Endothelial cell of umbilical vein (primary cell): ENCODE measurements at places on chromosomes 1 and 21. TPM values are rescaled to one million over a fixed set of nuclear protein-coding genes. Genes with fewer than 3 reads are reported as not detected.

C1orf116 gene
- total RNA-seq = 0.07 TPM in 1 of 2 replicates, not detected in the other

SLC37A1 gene
- 7.6 and 11.2 TPM in 2 replicates for total RNA-seq

OR10J1 gene
- not detected in 2 replicates for total RNA-seq

SLC35D1 gene
- total RNA-seq = 6.1 and 6.6 TPM in 2 replicates

SPRR2F gene
- total RNA-seq = not detected in 2 replicates

CNTN2 gene
- not detected in 2 replicates for total RNA-seq

SYT6 gene
- total RNA-seq = not detected in 2 replicates

PPIE gene
- total RNA-seq = 42.6 and 44.4 TPM in 2 replicates

SDC3 gene
- total RNA-seq = 20.8 and 25.9 TPM in 2 replicates

ITGB3BP gene
- total RNA-seq = 24.4 and 26.6 TPM in 2 replicates

IL20 gene
- not detected in 2 replicates for total RNA-seq

CA6 gene
- not detected in 2 replicates for total RNA-seq

GRCh38 chr1:42817440-42817767 is 207 bp upstream of the SVBP start:
- no peak overlapping the region for H3K27ac ChIP-seq
- peaks cover 18% of the 10 kb centered on the region for H3K4me1 ChIP-seq
- H3K36me3 ChIP-seq = no peaks in the 10 kb centered on the region

- H3K36me3 ChIP-seq = no peaks in the 10 kb centered on the region
- H3K27me3 ChIP-seq = no peaks in the 10 kb centered on the region
Observed at GRCh38 chr1:229815076-229815475, 189.0 kb downstream of the URB2 start.

DNA sequence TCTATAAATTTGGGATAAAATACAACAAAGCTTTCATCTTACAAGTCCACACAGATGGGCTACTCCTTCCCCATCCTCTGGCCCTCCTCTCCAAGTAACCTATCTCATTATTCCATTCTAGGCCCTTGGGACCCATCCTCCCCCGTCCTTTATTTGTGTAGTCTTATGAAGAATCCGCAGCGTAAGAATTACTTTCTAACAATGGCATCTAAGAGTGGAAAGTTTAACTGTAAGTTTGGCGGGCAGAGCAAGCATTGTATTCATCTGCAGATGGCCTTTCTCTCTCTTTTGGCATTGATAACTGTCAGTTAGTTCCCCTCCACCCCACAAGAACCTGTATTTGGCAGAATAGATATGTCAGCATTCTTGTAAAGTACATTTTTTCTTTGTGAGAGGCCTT is 91.9 kb upstream of the TSPAN2 start:
- H3K4me3 ChIP-seq = no peak overlapping the region
- H3K36me3 ChIP-seq = no peaks in the 10 kb centered on the region

- H3K4me3 ChIP-seq = no peak overlapping the region
- no peak overlapping the region for H3K27ac ChIP-seq
- peaks cover 10% of the 10 kb centered on the region for H3K4me1 ChIP-seq
- no peak for DNase-seq
- H3K27me3 ChIP-seq = no peaks in the 10 kb centered on the region
- H3K36me3 ChIP-seq = no peaks in the 10 kb centered on the region
Observed at GRCh38 chr1:8170059-8170835, 144.1 kb upstream of the ERRFI1 start.

DNA sequence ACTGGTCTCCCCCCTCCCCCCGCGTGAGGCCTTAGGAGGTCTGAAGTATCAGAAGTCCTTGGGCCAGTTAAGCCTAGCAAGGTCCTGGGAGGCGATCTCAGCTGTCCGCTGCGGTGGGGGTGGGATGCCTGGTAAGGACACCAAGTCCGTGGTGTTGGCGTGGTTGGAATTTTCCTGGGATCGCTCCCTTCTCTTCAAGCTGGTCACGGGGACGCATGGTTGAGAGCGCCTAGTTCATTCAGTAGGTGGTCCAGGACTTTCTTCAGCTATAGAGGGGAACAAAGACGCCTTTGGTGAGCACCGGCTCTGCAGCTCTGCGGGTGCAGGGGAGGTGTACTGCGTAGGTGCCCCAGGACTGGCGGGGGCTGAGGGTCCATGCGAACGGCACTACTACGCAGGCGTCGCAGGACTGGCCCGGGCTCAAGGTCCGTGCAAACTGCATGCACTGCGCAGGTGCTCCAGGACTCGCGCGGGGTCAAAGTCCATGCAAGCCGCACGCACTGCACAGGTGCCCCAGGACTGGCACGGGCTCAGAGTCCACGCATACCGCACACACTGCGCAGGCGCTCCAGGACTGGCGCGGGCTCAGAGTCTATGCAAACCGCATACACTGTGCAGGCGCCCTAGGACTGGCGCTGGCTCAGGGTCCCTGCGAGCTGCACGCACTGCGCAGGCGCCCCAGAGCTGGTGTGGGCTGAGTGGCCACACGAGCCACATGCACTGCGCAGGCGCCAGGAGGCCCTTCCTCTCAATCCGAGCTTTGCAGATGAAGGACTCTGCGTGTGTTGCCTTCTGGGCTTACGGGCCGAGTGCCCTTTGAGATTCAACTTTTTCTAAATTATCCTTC is 36.6 kb upstream of the HMGN1 start:
- no peaks in the 10 kb centered on the region for H3K36me3 ChIP-seq
- no peak overlapping the region for H3K4me3 ChIP-seq
- no peaks in the 10 kb centered on the region for H3K27me3 ChIP-seq
- DNase-seq = peak; percentile 77
- H3K4me1 ChIP-seq = peaks cover 30% of the 10 kb centered on the region

DNA sequence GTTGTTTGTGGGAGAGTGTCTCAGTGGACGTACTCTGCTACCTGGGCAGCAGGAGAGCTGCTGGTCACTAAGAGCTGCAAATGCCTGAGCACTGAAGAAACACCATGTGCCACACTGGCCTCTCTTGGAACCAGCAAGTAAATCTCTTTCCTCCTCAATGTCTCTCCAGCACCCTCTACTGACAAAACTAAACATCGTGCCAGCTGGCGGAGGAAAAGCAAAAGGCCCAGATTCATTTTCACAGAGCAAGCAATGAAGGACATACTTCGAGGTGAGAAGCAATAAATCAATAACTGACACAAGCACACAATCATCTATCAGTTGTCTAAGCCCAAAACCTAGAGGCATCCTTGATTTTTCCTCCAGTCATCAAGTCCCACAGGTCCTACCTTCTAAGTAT is 78.1 kb downstream of the RERE start:
- H3K36me3 ChIP-seq = no peaks in the 10 kb centered on the region
- peaks cover 25% of the 10 kb centered on the region for H3K4me1 ChIP-seq
- no peak for DNase-seq
- H3K27me3 ChIP-seq = no peaks in the 10 kb centered on the region

- H3K27ac ChIP-seq = no peak overlapping the region
- no peaks in the 10 kb centered on the region for H3K36me3 ChIP-seq
- no peaks in the 10 kb centered on the region for H3K27me3 ChIP-seq
- no peaks in the 10 kb centered on the region for H3K4me1 ChIP-seq
Observed at GRCh38 chr21:26715878-26716506, 129.2 kb downstream of the ADAMTS1 start.

- no peak overlapping the region for H3K4me3 ChIP-seq
- H3K27ac ChIP-seq = no peak overlapping the region
- no peaks in the 10 kb centered on the region for H3K27me3 ChIP-seq
- no peaks in the 10 kb centered on the region for H3K36me3 ChIP-seq
- no peak for DNase-seq
Observed at GRCh38 chr1:232510367-232511110, 119.4 kb downstream of the SIPA1L2 start.

DNA sequence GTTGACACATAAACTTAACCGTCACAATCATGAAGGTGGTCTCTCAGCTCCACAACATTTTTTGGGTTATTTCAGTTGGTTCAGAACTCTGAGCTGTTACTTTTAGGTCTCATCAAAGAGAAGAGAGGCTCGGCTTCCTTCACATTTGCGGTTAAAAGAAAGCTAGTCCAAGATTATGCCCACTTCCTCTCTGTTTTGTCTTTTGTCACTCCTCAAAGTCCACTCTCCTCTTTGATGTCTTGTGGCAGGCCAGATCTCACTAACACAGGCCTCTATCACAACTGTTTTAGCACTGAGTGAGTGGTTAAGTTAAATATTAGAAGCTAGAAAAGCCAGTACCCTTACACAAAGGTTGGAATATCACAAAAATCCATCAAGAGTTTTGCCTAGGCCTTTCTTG is 195.7 kb downstream of the FCRL5 start:
- no peak overlapping the region for H3K27ac ChIP-seq
- no peaks in the 10 kb centered on the region for H3K36me3 ChIP-seq
- no peak overlapping the region for H3K4me3 ChIP-seq
- no peak for DNase-seq
- peaks cover 11% of the 10 kb centered on the region for H3K27me3 ChIP-seq

DNA sequence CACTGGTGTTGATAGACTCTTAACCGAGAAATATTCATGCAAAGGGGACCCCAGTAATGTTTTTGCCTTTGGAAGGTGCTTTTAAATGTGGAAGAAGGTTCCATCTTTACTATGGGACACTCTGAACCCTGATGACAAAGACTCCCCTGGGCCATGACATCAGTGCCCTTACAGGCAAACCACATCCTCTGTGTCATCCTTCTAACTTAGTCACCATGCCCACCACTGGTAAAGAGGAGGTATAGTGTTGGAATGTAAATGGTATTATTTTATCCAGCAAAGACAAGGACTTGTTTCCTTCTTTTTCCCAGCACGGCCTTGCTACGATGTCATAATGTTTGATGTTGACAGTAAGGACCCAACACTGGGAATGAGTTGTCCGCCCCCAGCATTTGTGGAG is 12.6 kb downstream of the METTL13 start:
- H3K36me3 ChIP-seq = peaks cover 27% of the 10 kb centered on the region
- peaks cover 8% of the 10 kb centered on the region for H3K4me1 ChIP-seq
- no peaks in the 10 kb centered on the region for H3K27me3 ChIP-seq
- peak overlapping the region; percentile 30 for H3K27ac ChIP-seq
- H3K4me3 ChIP-seq = no peak overlapping the region
- no peak for DNase-seq

GRCh38 chr21:39680216-39680615 is 64.8 kb upstream of the IGSF5 start:
- no peaks in the 10 kb centered on the region for H3K36me3 ChIP-seq
- no peaks in the 10 kb centered on the region for H3K27me3 ChIP-seq
- no peak for DNase-seq

DNA sequence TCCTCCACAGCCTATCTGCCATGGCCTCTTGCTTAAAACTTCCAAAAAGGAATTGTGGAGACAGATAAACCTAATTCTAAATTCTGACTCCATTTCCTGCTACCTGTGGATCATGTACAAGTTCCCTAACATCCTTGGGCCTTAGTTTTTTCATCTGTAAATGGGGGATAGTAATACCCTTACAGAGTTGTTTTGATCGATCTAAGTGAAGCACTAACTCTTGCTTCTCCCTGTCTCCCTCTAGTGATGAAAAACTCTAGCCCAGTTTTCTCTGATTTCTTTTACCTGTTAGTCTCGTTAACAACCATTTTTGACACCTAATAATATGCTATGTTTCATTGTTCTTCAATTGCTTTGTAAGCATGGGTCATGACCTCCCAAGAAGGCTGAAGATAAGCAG is 65.9 kb downstream of the TM2D1 start:
- H3K4me3 ChIP-seq = no peak overlapping the region
- H3K27ac ChIP-seq = no peak overlapping the region
- no peaks in the 10 kb centered on the region for H3K36me3 ChIP-seq
- H3K27me3 ChIP-seq = no peaks in the 10 kb centered on the region
- H3K4me1 ChIP-seq = peaks cover 5% of the 10 kb centered on the region

DNA sequence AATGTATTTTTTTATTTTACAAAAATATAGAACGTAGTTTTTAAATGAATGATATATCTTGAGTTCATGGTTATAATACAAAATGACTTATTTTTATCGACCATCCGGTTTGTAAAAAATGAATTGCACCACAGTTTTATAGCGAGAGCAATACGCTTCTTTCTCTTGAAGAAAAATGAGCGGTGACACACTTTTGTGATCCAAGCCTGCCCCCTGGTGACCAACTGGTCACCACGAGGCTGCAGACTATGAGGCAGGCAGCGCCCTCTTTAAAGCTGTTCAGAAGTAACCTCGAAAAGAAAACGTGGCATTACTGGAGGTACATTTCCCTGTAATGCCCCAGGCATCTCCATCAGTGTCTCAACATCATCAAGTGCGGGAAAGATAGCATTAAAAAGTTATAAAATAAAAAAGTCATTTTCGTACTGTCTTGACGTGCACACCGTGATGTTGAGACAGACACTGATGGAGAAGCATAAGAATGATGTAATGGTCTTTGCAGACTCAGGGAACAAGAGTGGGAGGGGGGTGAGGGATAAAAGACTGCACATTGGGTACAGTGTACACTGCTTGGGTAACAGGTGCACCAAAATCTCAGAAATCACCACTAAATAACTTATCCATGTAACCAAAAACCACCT is 734.2 kb upstream of the ADAMTS5 start:
- H3K27me3 ChIP-seq = no peaks in the 10 kb centered on the region
- no peaks in the 10 kb centered on the region for H3K4me1 ChIP-seq
- no peak overlapping the region for H3K4me3 ChIP-seq
- peak; percentile 81 for DNase-seq

- H3K27ac ChIP-seq = no peak overlapping the region
- H3K27me3 ChIP-seq = peaks cover 3% of the 10 kb centered on the region
- no peak for DNase-seq
- no peak overlapping the region for H3K4me3 ChIP-seq
- H3K36me3 ChIP-seq = no peaks in the 10 kb centered on the region
Observed at GRCh38 chr1:47481936-47482335, 44.1 kb downstream of the FOXD2 start.

DNA sequence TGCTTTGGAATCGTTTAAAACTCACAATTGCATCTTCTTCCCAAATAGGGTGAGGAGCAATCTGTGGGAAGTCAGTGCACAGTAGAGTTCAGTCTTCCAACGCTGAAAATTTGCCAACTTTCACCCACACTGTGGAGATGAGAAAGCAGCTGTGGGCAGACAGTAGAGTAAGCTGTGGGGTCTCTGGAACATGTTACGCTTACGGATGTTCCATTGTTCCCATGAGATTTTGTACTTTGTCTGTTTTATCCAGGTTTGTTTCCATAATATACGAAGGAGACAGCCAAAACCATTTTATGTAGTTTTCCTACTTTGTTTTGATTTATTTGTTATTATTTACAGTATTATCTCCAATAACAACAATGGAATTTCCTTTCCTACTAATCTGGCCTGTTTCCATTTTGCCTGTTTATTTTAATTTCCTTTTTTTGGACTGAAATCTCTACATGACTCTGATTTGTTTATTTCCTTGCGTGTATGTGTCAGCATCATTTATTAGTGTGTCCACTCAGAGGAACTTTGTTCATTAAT is 65.1 kb upstream of the RGL1 start:
- H3K4me3 ChIP-seq = no peak overlapping the region
- DNase-seq = peak; percentile 26
- no peaks in the 10 kb centered on the region for H3K27me3 ChIP-seq

- DNase-seq = peak; percentile 87
- no peaks in the 10 kb centered on the region for H3K36me3 ChIP-seq
- H3K4me1 ChIP-seq = peaks cover 26% of the 10 kb centered on the region
- peak overlapping the region; percentile 78 for H3K4me3 ChIP-seq
- peaks cover 2% of the 10 kb centered on the region for H3K27me3 ChIP-seq
- H3K27ac ChIP-seq = peak overlapping the region; percentile 85
Observed at GRCh38 chr1:158998781-158999161, 10.9 kb upstream of the IFI16 start.
